ENCODE measurements at places on chromosomes 2 and 18. TPM values are rescaled to one million over a fixed set of nuclear protein-coding genes. Genes with fewer than 3 reads are reported as not detected.

RNASEH1 gene
- 27.4 TPM for total RNA-seq

PROC gene
- total RNA-seq, result not detected

RASGRP3 gene
- total RNA-seq, result 205 TPM

GPR155 gene
- 2.8 TPM for total RNA-seq

CNDP1 gene
- 0.33 TPM for total RNA-seq

RTP5 gene
- 0.12 TPM for total RNA-seq

GDF7 gene
- 5.9 TPM for total RNA-seq

SIX3 gene
- total RNA-seq, result not detected

RGPD8 gene
- 26.6 TPM for total RNA-seq

L3MBTL4 gene
- total RNA-seq, result 12.3 TPM

CENPO gene
- total RNA-seq, result 13.4 TPM

SOCS6 gene
- 1.6 TPM for total RNA-seq

NFU1 gene
- 24.3 TPM for total RNA-seq

ACADL gene
- total RNA-seq, result not detected

DOK6 gene
- total RNA-seq, result not detected

TUBB8B gene
- not detected for total RNA-seq

MEIS1 gene
- total RNA-seq, result not detected

COBLL1 gene
- 222 TPM for total RNA-seq

MYCN gene
- not detected for total RNA-seq

COMMD1 gene
- total RNA-seq, result 36.8 TPM

CDH19 gene
- not detected for total RNA-seq

ZC3H6 gene
- total RNA-seq, result 7.0 TPM

UNC80 gene
- total RNA-seq, result not detected

DLGAP1 gene
- total RNA-seq, result 0.10 TPM

LONRF2 gene
- 0.17 TPM for total RNA-seq

MYOM1 gene
- total RNA-seq, result 4.1 TPM

SFXN5 gene
- 10.2 TPM for total RNA-seq

CDH7 gene
- not detected for total RNA-seq

PSMA8 gene
- total RNA-seq, result 0.89 TPM
